Activated T-cell treated with anti-CD3 and anti-CD28 coated beads, Interleukin-2, amount 50 U/mL, for 1 hour (primary cell): ENCODE measurements at places on chromosomes 2 and 18.

DNA sequence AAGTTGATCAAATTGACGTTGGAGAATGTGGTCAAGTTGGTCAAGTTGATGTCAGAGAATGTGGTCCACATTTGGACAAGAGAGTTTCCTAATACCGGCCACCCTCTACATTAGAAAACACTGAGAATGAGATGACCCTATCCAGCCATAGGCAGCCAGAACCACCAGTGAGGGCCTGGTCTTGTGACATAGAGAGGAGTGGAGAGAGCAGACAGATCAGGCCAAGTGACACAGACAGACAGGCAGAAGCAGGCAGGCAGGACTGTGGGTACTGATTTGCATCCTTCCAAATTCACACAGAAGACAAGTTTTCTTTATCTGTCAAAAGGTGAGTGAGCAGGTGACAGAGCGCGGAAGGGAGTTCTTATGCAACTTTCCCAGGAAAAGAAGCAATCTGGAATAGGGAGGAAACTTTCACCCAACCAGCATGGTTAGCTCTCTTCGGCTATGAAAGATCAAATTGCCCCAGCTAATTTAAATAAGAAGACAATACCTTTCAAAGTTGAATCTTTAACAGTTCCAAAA is 109.1 kb upstream of the PID1 start:
- no peak for DNase-seq

- no peak for DNase-seq
Observed at GRCh38 chr2:65716698-65717097, 284.3 kb upstream of the SPRED2 start.

GRCh38 chr2:130371723-130372054 is 15.8 kb downstream of the PTPN18 start:
- DNase-seq: no peak

DNA sequence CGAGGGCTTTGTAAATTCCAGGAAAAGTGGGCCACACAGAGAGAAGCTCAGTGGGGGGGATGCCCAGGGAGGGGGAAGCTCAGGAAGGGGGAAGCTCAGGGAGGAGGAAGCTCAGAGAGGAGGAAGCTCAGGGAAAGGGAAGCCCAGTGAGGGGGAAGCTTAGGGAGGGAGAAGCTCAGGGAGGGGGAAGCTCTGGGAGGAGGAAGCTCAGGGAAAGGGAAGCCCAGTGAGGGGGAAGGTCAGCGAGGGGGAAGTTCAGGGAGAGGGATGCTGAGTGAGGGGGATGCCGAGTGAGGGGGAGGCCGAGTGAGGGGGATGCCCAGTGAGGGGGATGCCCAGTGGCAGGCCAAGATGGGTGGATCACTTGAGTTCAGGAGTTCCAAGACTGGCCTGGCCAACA is 821 bp upstream of the CHRNG start:
- DNase-seq: no peak

DNA sequence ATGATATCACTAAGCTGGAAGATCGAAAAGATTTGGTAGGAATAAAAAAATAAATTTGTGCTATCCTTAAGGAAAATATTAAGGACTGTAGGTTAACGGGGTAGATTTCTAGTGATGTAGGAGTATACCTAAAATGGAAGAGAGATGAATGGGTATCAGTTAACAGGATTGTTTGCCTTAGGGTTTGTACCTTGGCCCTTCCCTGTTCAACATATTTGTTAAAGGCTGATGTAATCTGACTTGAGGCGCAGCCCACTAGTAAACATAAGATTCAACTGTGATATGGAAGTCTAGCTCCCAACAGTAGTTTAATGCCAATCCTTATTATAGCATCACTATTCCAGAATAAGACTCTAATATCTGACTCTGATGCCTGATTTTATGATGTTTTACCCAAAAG is 685.2 kb downstream of the DCC start:
- no peak for DNase-seq
